GOT3 (cell line): ENCODE measurements at places on chromosomes 16 and 17.

DNA sequence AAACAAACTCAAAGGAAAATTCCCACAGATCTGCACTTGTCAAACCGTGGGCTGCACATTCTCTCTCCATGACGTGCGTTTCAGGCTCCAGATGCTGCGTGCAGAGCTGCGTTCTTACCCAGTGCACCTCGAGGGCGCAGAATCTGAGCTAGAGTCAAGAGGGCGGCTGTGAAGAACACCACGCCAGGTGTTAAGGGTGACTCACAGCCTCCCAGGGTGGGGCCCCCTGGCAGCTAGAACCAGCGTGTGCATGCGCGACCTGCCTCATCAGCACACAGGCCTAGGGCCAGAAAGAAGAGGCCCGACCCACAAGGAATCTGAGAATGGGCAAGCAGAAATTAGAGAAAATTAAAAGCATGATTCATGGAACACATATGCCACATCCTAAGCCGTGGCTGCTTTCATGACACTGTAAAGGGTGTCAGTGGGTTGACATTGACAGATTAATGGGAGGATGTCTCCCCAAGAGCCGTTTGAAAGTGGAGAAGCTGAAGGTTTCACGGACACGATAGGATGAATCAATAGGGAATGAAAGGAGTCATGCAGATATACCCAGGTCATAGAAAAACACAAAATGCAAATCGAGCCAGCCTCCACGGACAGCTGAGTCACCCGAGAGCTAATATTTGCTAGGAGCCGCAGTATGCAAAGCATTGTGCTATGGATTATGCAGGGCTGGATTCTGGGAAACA is 29.0 kb downstream of the MARCHF10 start:
- DNase-seq, result no peak

GRCh38 chr16:84603940-84604339 is 13.9 kb downstream of the COTL1 start:
- no peak for DNase-seq

DNA sequence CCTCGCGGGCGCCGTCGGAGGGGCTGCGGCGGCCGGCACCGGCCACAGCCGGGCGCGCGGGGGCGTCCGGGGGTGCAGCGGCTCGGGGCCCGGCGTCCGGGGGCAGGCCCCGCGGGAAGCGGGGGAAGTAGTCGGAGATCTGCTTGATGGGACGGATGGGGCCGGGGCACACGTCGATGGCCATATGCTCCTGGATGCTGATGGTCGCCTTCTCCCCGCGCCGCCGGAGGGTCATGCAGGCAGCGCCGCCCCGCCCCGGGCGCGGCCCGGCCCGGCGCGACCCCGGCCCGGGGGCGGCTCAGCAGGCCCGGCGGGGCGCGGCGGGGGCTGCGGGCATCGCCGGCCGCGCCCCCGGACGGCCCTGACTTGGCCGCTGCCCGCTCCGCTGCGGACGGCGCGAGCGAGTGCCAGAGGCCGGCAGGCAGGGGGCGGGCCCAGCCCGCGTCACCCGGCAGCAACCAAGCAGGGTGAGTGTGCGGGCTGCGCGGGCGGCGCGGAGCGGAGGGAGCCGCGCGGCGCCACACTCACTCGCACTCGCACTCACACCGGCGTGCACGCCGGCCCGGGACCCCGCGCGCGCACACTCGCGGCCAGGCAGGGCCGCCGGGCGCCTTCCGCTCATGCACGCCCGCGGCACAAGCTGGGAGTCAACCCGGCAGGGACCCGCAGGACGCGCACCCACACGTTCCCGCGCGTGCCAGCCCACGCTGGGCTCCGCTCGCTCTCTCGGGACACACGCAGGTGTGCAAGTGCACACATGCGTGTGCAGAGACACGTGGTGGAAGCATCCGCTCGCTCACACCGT is at the start of gene DOC2B:
Gene DOC2B (minus strand): TSS at position 406 of the 805 bp plus-strand sequence. CDS start 171 bp downstream, at position 235.
- no peak for DNase-seq

DNA sequence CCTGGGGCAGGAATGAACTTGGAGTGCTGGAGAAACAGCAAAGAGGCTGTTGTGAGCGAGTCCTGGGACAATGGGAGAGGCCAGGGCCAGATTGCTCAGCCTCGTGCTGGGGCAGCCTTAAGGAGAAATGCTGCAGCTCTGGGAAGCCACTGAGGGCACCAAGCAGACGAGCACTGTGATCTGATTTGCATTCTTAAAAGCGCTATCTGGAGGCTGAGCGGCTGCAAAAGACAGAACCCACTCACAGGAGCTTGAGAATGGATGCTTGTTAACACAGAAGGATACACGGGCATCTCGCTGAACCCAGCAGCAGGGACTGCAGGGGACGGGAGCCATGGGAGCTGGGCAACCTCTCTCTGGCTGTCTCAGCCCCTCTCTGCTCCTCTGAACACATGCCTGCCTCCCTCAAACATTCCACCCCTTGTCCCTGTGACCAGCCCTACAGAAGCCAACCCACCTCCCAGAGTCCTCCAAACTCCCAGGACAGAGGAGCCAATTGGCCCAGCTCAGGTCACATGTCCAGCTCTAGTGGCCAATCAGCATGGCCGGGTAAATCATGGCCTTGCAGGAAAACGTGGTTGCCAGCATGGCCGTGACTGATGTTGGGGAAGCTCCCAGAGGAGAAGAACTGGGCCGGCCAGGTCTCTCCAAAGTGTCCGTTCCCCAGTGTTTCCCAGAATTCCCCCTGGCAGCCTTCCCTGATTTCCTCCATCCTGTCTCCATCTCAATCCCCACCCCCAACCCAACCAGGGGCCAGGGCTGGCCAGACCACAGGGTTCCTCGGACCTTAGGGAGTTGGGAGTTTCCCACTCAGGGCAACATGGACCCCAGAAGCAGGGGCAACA is 60.3 kb downstream of the GSG1L start:
- no peak for DNase-seq

DNA sequence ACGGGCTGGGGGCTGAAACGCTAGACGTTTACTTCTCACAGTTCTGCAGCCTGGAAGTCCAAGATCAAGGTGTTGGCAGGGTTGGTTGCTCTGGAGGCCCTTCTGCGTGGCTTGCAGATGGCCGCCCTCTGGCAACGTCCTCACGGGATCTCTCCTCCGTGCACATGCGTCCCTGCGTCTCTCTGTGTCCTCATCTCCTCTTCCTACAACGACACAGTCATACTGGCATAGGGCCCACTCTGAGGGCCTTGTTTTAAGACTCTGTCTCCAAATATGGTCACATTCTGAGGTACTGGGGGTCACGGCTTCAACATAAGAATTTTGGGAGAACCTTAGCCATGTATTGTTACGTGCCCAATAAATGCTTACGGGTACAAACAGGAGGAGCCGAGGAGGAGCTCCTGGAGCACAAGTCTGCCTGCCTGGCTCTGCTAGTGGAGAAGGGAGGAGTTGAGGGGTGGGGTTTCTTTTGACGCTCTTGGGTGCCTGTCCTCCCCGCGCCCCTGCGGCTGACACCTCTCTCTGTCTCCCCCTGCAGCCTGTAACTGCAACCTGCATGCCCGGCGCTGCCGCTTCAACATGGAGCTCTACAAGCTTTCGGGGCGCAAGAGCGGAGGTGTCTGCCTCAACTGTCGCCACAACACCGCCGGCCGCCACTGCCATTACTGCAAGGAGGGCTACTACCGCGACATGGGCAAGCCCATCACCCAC is 141.1 kb downstream of the NTN1 start:
- no peak for DNase-seq

GRCh38 chr16:55043499-55043898 is 112.8 kb downstream of the IRX5 start:
- no peak for DNase-seq
